Naive B cell (primary cell): ENCODE measurements at places on chromosomes 6 and 20.
A peak's percentile ranks its signal among the peaks of the same experiment; 100 is the strongest.

DNA sequence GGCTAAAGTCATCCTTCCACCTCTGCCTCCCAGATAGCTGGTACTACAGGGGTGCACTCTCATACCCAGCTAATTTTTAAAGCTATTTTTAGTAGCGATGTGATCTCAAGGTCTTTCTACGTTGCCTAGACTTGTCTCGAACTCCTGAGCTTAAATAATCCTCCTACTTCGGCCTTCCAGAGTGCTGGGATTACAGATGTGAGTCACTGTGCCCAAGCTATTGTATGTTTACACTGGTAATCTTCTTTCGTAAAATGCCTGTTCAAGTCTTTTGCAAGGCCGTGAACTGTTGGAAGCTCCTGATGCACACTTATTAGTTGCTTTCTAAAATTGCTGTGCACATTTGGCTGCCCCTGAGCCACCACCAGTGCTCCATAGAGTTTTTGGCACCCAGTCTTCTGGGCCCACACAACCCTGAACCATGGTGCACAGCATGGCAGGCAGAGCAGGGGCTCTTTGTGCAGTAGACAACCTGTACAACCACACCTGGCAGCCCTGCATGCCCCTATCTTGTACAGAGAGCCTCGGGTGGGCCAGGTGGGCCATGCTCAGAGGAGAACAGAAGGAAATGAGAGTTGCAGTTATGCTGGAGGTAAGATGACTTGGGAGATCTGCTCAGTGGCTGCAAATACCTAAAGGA, 33.3 kb downstream of the PDRG1 start:
- DNase-seq: no peak

DNA sequence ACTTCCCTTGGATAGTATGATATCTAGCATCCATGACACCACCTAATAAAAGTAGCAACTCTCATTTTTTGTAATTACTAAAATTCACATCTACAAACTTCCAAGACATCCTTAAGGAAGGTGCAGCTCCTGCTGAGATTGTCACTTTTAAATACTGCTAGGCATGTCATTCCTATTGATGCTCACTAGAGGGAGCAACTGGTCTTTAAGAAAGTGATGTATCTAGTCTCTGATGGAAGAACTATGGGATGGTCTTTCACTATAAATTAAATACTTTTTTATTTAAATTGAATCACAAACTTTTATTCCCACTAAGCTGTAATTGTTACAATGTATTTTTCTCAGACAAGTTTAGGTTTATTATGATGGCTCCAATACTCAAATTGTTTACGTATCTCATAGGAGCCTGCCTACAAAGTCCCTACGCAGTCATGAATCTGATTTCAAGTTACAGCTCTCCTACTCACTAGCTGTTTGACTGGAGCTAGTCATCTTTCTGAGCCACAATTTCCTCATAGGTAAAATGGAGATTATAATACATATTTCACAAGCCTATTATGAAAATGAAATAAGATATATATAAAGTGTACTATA, 8.1 kb upstream of the TSPYL1 start:
- peak; percentile 42 for DNase-seq

DNA sequence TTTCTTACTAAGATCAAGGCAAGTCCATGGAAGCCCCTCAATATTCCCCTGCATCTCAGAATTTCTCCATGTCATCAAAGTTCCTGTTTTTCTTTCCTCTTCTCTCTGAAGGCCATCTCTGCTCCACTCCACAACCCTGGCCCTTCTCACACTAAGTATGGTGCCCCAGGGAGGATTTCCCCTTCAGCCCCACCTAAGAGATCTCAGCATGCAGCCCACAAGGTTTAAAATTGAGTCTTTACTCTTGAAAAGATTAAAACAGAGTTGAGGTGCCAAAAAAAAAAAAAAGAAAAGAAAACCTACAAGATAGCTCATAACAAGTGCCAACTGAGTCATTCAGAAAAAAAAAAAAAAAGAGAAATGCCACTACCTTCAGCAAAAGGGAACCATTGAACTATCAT, 36.5 kb upstream of the TNFAIP3 start:
- DNase-seq: no peak

DNA sequence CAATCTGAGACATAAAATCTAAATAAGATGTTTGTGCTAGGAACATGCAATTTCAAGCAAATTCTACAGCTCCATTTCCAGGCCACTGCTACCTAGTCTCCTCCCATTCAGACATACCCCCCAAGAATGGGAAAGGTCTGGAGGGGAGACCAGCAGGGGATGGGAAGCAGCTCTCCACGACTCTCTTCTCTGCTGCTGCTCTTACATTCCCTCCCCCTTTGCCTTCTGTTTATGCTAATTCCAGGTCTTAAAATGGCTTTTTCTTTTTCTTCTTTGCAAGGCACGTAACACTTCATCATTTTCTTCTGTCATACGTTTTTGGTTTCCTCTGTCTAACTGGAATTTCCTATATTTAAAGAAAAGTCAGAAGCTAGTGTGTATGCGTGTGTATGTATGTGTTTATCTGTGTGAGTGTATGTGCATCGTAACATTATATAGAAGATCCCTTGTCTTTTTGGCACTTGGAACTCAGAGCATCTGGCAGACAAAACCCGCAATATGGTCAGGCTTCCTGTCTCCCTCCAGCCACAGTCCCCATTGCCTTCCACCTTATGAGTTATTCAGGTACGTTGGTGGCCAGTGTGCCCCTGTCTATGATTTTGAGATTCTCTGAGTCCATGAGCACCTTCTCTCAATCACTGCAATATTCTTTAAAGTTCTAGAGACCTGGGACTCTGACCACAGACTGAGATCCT, 493.7 kb downstream of the BTBD3 start:
- no peak for DNase-seq

- no peak for DNase-seq
These were observed 14.2 kb downstream of the TRAF3IP2 start for GRCh38 chr6:111591370-111591900.

DNA sequence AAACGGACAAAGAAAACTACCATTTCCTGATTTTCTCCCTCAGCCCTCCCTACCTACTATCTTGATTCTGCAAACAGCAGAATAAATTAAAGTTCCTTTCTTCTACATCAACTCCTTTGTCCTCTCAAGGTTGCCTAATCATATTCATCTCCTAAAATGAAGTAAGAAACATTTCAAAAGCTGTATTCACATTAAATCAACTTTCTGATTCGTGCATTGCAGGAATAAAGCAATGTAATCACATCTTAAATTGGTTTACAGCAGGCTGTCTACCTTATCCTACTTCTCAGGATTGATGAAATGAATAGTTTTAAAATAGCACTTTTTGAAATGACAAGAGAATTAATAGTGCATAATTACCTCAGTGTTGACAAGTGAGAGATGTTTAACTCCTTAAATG, 25.1 kb downstream of the PRKN start:
- no peak for DNase-seq

GRCh38 chr6:121435444-121436069, at the start of gene GJA1:
Gene GJA1, plus strand, starts transcription at chr6:121435646. Its CDS starts 11,202 bp downstream, at chr6:121446848.
- no peak for DNase-seq

GRCh38 chr6:46443623-46444022, 47.6 kb downstream of the RCAN2 start:
- DNase-seq: no peak

DNA sequence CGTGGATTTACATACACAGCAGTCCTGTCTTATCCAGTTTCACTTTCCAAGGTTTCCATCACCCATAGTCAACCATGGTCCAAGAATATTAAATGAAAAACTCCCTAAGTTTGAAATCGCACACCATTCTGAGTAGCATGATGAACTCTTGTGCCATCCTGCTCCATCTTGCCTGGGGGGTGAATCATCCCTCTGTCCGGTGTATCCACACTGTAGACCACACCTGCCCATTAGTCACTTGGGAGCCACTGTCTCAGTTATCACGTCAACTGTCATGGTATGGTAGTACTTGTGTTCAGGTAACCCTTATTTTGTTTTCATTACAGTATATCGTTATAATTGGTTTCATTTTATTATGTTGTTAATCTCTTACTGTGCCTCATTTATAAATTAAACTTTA, 38.5 kb downstream of the PTGIS start:
- no peak for DNase-seq

DNA sequence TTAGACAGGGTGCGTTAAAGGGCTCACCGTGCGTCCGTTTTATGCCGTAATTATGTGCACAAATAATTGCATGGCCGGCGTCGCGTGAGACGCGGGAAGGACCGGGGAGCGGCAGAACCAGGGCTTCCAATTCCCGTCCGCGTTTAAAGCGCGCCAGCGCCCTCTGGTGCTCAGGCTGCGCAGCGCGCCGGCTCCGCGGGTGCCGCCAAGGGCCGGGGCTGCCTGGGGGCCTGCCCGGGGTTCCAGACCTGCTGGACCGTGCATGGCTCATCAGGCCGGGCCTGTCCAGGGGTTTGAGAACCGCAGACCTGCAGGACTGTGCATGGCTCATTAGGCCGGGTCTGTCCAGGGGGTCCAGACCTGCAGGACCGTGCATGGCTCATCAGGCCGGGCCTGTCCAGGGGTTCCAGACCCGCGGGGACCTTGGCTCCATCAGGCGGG, 369.0 kb downstream of the THBS2 start:
- peak; percentile 57 for DNase-seq

GRCh38 chr6:16756660-16757255, 4.5 kb downstream of the ATXN1 start:
- no peak for DNase-seq

DNA sequence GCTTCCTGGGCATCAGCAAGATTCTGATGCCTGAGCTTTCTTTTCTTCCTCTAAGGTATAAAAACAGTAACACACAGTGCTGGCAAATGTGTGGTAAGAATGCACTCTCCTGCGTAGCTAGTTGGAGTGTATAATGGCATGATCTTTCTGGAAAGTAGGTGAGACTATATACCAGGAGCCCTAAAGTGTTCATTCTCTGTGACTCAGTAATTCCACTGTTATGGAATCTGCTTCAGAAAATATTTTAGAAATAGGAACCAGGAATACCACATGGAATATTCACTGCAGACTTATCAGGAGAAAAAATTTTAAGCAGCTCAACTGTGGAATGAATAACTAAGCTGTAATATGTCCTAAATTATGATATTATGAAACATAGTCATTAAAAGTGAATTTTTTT, 16.9 kb upstream of the CSE1L start:
- no peak for DNase-seq

GRCh38 chr6:53483423-53484353, 61.2 kb downstream of the GCLC start:
- DNase-seq: peak; percentile 6

GRCh38 chr6:69383627-69384026, 413.2 kb downstream of the LMBRD1 start:
- no peak for DNase-seq

- peak; percentile 29 for DNase-seq
These were observed 35.6 kb downstream of the RIOK1 start for GRCh38 chr6:7424967-7425807.

DNA sequence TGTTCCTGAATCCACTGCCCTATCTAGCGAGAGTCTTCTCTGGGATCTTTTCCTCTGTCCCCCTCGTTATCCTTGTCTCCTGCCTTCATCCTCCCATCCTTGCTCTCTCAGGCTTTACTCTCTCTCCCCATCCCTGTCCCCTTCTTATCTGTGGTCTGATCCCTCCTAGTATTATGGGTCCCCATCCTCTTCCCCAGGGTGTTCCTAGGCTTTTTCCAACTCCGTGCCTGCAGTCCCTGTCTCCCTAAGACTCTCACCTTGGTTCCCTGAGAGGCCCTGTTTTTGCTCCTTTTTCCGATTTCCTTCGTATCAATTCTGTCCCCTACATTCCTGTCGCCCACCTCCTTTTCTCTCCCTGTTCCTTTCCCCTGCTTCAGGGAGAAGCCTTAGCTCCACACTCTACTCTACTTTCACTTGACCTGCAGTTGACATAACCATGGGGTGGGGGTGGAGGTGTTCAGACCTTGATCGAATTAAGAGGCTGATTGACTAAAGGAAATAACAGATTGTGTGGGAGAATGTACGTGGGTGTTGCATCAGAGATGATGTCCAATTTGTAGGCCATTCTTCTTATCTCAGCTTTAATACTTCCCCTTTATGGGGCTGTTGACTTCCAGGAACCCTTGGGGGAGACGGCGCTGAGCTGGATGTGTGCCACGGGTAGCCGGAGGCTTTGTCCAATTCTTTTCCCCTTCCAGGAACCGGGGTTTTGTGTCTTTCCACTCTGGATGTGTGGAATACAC, 905 bp downstream of the PPARD start:
- DNase-seq: peak; percentile 68

- no peak for DNase-seq
These were observed 27.0 kb upstream of the ETV7 start for GRCh38 chr6:36414481-36414880.

DNA sequence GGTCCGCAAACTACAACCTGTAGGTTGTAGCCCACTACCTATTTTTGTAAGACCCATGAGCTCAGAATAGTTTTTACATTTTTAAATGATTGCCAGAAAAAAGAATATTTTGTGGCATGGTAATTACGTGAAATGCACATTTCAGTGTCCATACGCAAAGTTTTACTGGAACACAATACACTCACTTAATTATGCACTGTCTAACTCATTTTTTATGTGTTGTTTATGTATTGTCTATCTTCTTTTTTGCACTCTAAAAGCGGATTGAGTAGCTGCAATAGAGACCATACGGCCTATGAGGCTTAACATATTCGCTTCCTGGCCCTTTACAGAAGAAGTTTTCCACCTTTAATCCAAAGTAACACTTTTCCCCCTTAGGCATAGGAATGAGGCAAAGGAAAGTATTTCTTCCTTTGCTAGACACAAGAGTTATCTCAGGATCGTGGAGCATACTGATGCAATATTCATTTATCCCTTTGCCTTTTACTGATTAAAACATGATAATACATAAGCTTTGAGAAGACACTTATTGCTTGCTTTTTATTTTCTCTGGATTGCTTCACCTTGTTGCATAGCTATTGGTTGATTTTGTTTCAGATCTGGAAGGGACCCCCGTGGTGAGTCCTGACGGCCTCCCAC, 69.8 kb downstream of the FNDC1 start:
- no peak for DNase-seq

DNA sequence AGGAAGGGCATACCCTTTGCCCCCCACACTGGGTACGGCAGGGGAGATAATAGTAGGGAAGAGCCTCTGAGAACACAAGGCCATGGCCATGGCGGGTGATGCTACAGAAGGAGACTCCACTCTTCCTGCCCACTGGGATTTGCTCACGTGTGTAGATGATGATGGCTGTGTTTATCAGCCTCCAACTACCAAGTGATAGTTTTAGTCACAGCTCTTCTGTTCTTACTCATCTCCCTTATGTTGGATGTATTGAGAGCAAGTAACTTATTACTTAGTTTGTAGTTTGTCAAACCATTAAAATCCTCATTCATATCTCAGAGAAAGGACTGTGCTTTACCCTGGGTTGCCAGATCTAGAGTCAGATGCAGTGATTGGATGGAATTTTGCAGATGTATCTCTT, 66.0 kb downstream of the CDH26 start:
- no peak for DNase-seq

DNA sequence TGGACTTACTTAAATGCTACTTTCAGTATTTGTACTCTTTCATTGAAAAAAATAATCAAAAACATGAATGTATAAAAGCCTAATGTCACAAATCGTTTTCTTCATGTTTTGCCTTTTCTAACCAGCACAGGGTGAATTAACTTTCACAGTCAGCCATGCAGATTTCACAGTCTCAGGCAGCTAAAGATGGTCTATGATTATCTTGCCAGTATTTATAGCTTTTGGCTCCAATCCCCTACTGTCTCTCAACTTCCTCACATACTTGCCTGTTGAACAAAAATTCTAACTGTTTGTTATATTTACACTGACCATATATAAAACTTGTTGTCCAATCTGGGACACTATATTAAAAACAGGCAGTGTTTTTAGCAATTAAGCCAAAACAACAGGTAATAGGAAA, 358.2 kb downstream of the ARHGAP18 start:
- DNase-seq: no peak
